GM12878 (cell line): ENCODE measurements at places on chromosomes 16 and 17.
A peak's percentile ranks its signal among the peaks of the same experiment; 100 is the strongest.

DNA sequence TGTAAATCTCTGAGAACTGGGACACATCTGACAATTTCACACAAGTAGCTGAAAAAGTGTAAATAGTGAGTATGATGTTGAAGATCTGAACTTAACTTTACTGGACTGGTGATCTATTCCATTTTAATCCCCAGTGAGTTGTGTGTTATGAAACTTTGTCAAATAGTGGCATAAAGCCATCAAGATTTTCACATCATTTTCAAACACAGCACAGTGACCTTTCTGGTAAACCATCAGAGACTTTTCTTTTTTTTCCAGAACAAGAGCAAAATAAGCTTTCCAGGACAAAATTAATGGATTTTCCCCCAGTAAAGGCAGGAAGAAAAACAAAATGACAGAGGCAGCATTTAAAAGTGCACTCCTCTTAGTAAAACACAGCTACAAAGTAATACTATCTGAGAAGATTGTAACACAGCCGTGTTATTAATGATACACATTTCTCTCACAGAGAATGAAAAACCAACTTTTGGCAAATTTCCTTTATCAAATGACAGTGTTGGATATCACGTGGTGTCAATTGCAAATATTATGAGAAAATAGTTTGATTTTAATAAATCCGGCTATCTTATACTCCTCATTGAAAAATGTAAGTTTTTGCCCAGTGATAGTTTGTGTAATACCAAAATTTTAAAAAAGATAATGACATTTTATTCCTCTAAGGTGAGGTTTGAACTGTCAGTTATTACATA lies 16.8 kb upstream of the COL1A1 start:
- no peak for DNase-seq

DNA sequence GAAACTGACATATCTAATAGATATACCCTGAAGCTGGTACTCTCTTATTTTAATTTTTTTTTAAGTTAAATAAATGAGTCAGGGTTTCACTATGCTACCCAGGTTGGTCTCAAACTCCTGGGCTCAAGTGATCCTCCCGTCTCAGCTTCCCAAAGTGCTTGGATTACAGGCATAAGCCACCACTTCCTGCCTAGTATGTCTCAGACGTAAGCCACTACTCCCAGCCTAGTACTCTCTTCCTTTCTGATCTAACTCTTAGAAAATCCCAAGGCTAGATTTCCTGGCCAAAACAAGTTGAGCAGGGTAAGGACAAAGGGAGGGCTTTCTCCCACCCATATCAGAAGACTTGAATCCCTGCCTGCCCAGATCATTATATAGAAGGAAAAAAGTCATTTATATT lies 33.7 kb downstream of the HOXB1 start:
- no peak for DNase-seq

GRCh38 chr16:83772806-83773205 lies 35.0 kb upstream of the HSBP1 start:
- DNase-seq = no peak

DNA sequence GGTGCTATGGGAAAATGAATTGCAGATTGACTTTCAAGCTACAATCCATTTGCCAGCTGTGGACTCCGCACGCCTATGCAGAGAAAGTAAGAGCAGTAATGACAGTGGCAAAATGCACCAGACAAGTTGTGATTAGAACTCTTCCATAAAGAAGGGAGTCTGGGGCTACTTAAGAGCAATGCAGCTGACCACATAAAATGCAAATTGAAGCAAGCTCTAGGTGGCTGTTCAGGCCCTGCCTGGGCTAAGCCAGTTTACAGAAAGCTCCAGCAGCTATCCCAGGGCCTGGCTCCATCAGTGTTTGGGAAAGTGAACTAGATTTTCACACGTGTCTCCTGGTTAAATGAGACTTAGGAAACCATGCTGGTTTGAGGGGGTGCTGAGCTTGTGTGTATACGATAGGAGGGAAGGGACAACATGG lies 2.2 kb upstream of the MAP2K6 start:
- DNase-seq = no peak

DNA sequence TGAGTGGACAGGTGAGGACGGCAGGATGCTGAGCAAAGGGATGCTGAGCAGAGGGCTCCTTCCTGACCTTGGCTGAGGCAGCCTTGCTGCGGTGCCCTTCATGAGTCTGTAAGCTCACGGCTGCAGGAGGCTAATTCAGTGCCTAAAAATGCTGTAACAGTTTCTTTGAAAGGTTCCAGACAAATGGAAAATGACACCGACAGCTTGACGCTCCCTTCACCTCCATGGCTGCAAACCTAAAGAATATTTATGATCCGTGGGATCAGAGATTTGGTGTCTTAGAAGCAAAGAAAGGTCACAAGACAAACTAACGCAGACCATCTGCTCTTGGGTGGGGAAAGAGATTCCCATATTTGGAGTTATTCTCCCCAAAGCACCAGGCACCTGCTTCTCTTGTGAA lies 28.0 kb downstream of the TOM1L2 start:
- no peak for DNase-seq

GRCh38 chr16:69077251-69077650 lies 28.2 kb upstream of the HAS3 start:
- DNase-seq = no peak

- DNase-seq = no peak
Measured at GRCh38 chr17:71740866-71741265, 380.0 kb upstream of the SOX9 start.

DNA sequence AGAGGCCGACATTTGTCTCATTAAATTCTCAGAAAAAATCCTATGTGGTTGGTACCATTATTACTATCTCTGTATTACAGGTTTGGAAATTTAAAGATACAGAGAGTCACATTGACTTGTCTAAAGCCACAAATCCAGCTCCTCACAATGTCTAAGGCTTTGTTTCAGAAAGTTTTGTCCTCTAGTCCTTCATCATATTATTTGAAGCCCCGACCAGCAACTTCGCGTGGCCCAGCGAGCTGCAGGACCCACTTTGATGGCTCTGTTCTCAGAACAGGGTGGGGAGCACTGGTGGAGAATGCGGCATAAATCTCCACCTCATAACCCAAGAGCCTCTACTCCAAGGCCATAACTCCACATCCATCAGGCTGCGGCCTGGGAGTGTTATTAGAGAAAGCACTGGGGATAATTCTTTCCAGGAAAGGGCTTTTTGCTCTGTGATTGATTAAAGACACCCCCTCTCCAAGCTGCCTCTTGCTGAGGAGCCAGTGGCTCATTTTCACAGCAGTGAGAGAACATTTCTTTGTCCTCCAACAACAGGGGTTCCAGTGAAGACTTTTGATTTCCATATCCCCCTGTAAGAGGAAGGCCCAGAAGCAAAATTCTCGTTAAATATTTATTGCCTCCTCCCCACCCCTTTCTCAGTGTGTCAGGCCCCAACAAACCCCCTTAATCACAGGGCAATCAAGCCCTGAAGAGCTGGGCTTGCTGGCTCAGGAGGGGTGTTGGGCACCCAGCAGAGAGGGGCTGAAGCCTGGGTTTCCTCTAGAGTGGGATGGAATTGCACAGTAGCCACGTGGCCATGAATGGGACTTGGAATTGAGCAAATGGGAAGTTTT lies 113.7 kb upstream of the CDH11 start:
- no peak for DNase-seq

DNA sequence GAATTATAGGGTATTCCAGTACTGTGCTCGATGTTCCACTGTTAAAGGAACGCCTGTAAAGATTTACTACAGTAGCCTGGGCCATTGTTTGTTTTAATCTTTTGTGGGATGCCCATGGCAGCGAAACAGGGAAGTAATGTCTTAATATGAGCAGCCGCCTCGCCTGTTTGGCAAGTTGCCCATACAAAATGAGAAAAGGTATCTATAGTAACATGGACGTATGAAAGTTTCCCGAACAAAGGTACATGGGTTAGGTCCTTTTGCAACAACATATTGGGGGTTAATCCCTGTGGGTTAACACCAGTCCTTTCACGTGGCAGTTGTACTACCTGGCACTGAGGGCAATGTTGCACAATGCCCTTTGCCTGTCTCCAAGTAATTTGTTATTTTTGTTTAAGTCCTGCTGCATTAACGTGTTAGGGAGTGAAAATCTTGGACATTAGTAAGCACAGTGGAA lies 21.1 kb upstream of the TMC5 start:
- DNase-seq = no peak

DNA sequence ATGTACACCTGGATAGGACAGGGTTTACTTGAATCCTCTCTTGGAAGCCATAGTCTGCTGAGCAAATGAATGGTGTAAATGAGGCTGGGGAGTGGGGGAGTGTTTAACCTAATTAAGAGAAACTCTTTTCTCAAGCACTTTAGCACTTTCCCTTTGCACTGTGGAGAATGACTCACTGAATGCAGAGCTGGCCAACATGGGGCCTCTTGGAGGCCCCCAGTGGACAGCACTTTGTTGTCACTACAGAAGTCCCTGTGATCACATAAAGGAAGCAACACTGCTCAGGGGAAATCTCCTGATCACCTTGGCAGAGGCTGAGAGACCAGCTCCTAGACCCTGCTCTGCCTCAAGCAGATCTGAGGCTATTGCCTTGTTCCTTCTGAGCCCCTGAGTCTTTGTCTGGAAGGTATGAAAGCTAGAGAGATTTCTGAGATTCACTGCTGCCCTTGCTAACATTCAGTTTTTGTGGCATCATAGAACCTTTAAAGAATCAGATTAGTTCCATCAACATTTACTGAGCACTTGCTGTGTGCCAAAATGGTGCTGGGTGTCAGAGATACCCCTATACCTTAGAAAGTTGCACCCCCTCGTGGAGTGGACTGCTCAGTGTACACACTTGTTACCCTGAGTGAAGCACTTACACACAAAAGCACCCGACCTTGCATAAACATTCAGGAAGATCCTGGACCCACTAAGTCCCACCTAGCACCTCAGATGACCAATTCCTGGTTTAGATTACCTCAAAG lies 230.1 kb upstream of the CCL2 start:
- DNase-seq = no peak

- peak; percentile 41 for DNase-seq
Measured at GRCh38 chr17:26792486-26792885, 501.4 kb upstream of the WSB1 start.

- no peak for DNase-seq
Measured at GRCh38 chr16:79309606-79310005, 290.9 kb downstream of the MAF start.

DNA sequence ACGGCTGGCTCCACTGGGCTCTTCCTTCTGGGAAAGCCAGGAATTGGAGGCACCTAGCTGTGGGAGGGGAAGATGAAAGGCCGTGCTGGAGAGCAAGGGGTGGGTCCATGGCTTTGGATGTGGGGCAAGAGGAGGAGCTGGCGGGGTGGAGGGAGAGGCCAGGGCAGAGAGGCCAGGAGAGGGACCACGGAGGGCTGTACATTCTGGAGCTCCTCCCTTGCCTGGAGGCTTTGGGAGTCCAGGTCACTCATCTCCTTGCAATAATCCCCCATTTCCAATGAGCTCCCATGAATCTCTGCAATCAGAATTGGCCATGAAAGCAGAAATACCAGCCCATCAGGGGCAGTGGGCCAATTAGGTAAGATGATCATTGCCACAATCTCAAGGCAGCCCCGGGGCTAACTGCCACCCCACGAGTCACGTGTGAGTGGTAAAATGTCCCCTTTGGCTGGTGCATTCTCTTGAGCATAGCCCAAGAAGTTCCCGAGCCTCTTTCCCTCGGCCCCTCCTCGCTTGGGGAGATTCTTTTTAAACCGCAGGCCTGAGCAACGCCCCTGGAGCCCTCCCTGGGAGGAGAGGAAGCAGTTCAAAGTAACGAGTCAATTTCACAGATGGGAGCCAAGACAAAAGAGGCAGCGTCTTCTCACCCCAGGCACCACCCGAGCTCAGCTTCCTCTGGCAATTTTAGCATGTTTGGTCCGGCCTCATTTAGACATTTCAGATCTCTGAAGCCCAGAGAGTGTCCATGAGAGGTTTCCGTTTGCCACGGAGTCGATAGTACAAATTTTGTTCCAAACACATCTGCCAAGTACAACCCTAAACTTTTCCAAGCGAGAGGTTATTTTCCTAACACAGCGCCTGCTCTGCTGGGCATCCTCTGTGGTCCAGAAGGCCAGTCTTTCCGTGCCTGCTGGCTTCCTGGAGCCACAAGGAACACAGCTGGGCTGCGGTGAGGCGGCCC lies 13.4 kb downstream of the RTN4RL1 start:
- DNase-seq = no peak

GRCh38 chr17:3794557-3795389 lies 6.2 kb downstream of the ITGAE start:
- DNase-seq = no peak

DNA sequence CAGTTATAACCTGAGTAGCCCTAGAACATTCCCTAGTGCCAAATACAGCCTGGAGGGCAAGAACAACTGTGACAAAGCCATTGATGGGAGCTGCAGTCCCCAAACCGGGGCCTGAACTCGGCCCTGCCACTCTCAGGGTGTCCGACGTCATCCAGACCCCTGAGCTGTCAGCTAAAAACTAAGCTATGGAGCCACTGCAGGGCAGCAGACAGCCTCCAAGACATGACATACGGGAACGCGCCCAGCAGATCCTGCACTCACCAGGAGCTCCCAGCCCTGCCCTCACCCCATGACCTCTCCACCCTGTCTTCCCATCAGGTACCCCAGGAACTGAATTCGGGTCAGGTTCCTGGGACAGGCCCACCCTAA lies 28.4 kb downstream of the KDM8 start:
- DNase-seq = no peak

DNA sequence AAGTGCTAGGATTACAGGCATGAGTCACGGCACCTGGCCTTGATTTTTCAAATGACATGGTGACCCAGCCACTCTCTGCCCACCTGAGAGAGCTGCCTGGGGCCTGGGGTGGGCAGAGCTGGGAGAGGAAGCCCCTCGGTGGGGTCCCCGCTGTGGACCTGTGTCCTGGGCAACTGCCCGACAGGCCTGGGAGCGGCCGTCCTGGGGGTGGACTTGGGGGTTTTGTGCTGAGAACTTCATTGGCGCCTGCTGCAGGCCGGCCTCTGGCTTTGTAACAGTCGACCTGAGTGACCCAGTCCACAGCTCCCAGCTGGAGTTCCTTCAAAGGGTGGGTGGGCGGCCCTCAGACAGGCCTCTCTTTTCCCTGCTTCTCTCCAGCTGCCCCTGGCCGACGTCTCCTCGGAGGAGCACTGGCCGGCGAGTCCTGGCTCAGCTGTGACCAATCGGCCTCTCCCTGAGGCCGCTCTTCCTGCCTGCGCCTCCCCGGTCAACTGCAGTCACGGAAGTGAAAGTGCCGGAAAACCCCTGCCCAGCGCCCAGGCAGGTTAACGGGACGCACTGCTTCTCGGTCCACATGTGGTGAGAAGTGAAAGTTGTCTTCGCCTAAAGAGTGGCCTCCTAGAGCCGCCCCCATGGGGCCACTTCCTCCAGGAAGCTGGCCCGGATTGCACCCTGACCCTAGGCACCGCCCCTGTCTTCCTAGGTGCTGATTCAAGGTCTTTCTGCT lies 5.5 kb downstream of the CBFA2T3 start:
- peak; percentile 81 for DNase-seq

DNA sequence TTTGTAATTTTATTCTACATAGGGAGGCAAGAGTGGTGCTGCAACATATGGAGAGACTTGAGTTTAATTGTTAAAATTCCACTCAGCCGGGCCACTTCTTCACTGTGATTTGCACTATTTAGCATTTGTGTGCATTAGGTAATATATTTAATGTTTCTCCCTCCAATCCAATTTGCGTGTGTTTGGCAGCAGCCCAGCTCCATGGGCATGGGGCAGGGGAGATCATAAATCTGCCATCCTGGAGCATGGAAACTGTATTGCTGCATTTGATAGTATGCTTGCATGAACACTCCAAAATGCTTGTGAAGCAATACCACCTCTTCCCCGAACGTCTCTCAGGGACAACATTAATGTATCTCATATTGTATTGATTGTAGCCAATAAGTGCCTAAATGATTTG lies 339.1 kb upstream of the RBFOX1 start:
- no peak for DNase-seq

- no peak for DNase-seq
Measured at GRCh38 chr17:76008630-76009425, 8.2 kb downstream of the CDK3 start.
